ENCODE measurements at places on chromosomes 4 and X.

- DNase-seq: no peak
Observed at GRCh38 chrX:115968436-115969252, 201.9 kb upstream of the AGTR2 start.

DNA sequence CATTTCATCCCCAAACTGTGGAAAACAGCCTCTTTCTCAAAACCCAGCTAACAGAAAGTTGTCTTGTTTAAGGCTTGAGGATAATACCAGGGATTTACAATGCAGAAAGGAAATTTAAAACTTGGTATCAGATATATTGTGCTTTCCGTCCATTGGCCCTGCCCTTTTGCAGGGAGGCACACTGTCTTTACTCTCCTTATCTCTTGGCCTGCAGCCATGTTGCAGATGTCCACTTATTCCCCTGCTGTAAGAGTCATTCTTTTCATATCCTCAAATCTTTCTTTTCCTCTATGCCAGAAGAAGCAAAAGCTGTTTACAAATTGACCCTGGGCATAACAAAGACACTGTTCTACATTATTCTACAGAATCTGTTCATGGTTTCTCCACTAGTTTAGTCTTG is 75.6 kb upstream of the DYNLT3 start:
- DNase-seq: no peak

GRCh38 chrX:30060718-30061117 is 154.6 kb upstream of the MAGEB2 start:
- DNase-seq: no peak

DNA sequence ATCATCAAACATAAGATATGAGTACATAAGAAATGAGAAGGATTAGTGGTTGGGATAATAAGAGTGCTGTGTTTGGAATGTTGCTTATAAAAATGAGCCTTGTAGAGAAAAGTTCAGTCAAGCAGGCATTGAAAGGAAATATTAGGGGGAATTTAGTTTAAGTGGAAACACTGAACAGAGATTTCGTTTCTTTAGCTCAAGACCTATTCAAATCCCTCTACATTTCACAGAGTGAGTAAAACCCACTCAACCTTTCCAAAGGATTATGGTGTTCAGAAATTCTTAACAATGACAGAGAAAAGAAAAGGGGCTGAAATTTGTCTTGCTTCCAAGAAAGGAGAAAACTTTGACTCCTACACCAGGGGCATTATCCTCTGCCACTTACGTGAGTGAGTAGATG is 1072.4 kb upstream of the LCORL start:
- no peak for DNase-seq

GRCh38 chr4:102715057-102715456 is 45.7 kb downstream of the MANBA start:
- DNase-seq: no peak

- no peak for DNase-seq
Observed at GRCh38 chr4:94766856-94767255, 9.1 kb downstream of the BMPR1B start.

- DNase-seq: no peak
Observed at GRCh38 chr4:21901831-21902230, 46.7 kb downstream of the KCNIP4 start.

DNA sequence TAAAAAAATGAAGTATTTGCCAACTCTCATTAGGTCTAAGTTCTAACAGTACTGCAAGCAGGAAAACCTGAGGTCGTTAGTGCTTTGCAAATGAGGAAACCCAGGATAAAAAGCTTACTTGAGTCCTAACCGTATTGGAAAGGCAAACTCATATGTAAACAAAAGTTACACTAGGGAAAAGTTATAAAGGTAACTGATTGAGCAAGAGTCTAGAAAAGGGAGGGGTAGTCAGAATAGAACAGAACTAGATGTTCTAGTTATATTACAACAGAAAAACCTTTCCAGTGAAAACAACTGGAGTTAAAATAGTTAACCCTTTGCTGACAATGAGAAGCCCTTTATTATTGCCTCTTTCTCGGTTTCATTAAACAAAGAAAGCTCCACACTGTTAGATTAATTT is 66.4 kb upstream of the MAOA start:
- no peak for DNase-seq

- DNase-seq: no peak
Observed at GRCh38 chrX:15143050-15143824, 126.6 kb downstream of the ASB9 start.

GRCh38 chr4:86451560-86452330 is 91.9 kb upstream of the MAPK10 start:
- DNase-seq: no peak

DNA sequence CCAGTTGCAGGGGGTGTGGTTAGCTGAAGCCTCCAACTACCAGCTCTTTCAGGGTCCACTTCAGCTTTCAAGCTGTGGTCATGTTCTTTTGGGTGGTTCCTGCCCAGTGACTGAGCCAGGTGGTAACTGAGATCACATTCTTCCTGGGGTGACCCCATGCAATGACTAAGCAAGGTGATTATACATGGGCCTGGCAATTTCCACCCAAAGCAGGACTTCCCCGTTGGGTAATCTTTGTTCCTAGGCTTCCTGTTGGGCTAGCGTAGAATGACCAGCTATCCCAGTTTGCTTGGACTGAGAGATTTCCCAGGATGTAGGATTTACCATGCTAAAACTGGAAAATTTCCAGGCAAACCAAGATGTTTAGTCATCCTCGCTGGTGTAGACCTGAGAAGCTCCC is 18.4 kb upstream of the MAGEB17 start:
- no peak for DNase-seq

DNA sequence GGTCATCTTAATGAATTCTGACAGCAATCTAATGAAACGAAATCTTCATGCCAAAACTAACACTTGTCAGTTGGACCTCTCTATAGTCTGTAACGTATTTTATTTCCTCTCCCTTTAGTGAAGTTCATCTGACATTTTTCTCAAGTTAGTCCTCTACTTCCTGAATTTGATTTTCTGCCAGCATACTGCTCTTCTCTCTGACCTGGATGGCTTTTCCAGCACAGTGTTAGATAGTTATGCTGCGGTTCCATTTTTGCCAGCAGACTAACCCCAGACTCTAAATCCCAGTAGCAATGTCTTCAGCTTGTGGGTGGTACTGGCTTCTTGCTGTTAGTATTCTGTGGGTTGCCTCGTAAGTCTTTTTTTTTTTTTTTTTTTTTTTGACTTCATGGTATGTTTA is 146.7 kb upstream of the VEGFC start:
- no peak for DNase-seq

DNA sequence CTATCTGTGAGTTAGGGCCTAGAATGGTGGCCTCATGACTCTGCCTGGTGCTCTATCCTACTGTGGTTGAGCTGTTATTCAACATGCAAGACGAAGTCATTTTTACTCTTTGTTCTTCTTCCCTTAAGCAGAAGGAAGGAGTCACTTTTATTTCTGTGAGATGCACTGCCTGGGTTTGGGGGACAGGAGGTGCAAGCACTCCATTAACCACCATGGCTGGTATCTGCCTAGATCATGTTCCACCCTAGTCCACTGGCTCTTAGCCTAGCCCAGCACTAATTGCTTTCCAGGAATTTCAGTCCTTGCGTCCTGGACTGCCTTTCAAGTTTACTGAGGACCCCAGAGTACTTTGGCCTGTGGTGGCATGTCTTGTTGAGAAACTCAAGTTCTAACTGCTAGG is 1182.7 kb downstream of the FSTL5 start:
- no peak for DNase-seq

GRCh38 chr4:46387956-46388355 is 2.0 kb downstream of the GABRA2 start:
- no peak for DNase-seq

DNA sequence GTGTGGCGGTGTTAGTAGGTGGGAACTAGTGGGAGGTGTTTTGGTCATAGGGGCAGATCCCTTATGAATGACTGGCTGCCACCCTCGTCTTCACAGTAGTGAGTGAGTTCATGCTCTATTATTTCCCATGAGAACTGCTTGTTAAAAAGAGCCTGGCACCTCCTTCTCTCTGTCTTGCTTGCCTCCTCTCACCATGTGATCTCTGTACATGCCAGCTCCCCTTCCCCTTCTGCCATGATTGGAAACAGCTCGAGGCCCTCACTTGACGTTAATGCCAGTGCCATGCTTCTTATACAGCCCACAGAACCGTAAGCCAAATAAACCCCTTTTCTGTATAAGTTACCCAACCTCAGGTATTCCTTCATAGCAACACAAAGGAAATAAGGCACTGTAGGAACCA is 21.7 kb downstream of the PNMA6F start:
- DNase-seq: no peak

DNA sequence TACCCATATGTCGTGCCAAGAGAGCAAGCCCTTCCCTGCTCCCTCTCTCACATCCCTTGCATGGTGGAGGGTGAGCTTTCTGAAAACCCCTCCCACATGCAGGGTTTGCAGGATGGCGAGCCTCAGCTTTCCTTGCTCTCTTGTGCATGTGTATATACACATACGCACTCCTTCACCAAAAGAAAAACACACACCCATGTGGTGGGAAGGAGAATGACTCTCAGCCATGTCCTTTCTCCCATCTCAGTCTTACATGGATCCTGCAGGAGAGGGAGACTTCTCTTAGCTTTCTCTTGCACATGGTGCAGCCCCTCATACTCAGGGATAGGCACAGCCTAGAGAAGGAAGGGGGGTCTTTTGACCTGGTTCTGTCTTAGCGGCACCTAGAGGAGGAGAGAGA is 81.1 kb downstream of the CLCN5 start:
- DNase-seq: no peak

GRCh38 chr4:183674153-183674552 is 15.1 kb downstream of the TRAPPC11 start:
- no peak for DNase-seq

DNA sequence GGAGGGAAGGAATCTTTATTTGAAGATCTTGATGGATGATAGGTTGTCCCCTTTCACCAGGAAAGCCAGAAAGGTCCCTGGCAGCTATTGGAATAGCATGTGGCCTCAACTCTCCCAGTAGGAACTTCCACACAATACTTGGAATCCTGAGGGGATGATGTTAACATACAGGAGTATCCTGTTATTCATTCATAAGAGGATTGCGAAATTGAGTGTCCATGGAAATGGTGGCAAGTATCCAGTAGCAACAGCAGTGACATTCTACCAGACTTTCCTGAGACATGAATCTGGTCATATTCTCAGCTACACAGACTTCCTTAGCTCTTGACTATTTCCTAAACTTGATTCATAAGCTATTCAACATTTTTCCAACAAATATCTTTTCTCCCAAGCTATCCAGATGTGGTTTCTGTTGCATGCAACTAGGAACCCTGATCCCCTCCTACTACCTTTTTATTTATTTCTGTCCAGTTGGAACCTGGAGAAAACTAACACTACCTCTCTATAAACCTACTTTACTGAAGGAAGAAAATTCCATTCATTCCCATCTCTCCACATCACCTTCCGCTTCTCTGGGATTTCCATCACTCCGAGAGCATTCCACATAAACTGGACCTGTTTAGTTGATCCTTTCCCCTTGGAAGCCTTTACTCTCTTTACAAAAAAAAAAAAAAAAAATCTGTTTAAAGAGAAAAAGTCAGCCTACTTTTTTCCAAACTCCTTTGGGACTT is 101.8 kb downstream of the ANXA5 start:
- DNase-seq: no peak

- no peak for DNase-seq
Observed at GRCh38 chr4:91319556-91320268, 984.1 kb upstream of the GRID2 start.

- DNase-seq: no peak
Observed at GRCh38 chr4:107996949-107997788, 7.5 kb downstream of the HADH start.

DNA sequence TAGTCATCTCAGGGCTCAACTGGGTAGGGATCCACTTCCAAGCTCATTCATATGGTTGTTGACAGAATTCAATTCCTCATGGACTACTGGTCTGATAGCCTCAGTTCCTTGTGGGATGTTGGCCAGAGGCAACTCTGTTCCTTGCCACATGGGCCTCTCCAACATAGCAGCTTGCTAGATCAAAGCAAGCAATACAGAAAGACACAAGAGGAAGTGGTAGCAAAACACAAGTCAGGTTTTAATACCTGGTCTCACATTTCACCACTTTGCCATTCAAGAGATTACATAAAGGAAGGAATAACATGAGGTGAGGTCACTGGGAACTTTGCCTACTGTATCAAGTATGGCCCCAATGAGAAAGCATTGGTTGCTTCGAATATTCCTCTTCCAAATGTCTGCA is 79.2 kb downstream of the PRSS12 start:
- no peak for DNase-seq

DNA sequence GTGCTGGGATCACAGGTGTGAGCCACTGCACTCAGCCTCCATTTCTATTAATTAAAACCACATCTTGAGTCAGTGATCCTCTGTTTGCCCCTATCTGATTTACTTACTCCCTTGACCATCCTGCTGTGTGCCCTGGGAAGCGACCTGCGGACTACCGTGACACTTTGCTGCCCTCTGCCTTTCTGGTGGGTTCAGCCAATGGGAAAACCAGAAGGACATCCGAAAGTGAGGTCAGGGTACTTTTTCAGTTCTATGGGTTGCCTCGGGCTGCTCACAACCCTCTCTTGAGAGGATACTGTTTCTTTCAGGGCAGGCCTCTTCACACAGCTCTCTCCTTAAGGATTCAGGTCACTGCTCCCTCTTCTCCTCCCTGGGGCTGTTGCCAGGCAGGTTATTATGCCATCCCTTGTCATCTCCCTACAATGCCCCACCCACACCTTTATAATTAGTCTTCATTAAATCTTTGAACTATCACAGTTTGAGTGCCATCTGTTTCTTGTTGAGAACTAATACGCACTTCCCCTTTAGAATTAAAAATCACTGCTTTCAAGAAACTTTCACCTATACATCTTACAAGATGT is 21.4 kb downstream of the PLAC8 start:
- DNase-seq: no peak

DNA sequence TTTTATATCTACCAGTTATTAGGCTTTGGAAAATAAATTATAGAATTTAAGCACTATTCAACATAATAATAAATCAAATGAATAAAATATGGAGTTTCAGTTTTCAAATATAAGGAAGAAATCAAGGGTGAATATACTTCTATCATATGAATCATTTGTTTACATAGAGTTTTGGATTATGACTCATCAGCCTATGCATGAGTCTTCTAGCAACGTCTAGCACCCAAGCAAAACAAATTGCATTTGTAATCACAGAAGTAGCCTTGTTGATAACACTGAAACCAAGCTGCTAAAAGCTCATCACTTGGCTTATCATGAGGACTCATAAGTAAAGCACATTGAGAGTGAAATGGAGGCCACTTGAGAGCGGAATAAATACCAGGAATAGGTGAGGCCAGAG is 434.6 kb downstream of the PCDH11X start:
- no peak for DNase-seq

GRCh38 chr4:168633064-168633463 is 136.2 kb downstream of the PALLD start:
- DNase-seq: no peak

GRCh38 chrX:38379088-38379487 is 26.7 kb downstream of the OTC start:
- DNase-seq: no peak

DNA sequence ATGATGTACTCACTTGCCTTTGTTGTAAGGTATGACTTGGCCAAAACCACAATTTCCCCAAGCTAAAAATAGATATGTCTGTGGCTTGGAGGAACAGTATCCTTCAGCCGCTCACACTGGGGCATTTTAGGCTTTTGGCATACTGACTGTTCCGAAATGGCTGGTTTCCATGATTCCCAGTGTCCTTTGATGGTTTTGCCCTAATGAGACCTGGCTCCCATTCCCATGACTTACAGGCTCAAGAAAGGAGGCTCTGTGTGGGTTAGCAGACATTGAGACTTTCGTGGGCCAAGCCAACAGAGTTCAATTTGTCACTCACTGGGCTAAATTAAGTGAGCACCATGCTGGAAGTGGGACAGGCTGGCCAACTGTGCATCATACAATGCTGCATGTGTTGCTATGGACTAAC is 150.6 kb downstream of the CEP135 start:
- no peak for DNase-seq
